Spinal cord (tissue), 10 donors: ENCODE measurements at places on chromosomes 7 and 10. TPM values are rescaled to one million over a fixed set of nuclear protein-coding genes. Genes with fewer than 3 reads are reported as not detected.

Gene CRTAC1
- total RNA-seq = 12.1 TPM

Gene SPDYE6
- not detected for total RNA-seq

Gene LIPK
- not detected for total RNA-seq

Gene INA
- 117 TPM for total RNA-seq

Gene NAT16
- total RNA-seq = 0.40 TPM
